ENCODE measurements at places on chromosomes 7 and 10.

- peak; percentile 64 for DNase-seq
These were observed 370.2 kb downstream of the PHF14 start for GRCh38 chr7:11343818-11344413.

DNA sequence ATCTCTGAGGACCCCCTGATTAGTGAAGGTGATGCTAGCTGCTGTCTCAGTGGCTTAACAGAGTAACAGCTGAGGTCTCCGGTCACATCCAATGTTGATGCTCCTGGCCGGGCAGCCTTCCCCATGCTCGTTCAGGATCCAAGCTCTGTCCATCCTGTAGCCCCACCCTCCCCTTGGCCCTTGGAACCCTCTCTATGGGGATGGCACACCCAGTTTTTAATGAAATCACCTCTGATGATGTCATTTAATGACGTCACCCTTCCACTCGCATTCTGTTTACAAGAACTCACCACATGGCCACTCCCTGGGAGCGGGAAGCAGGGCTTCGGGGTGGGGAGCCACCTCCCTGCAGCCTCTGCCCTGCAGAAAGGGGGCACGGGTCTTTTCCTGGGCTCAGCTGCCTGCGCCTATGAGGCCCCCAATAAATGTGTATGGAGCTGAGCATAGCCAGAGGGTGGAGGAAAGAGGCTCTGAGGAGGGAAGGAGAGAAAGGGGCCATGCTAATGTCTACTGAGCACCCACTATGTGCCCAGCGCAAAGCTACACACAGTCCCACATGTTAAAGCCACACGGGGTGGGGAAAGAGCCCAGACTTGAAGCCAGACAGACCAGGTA lies 95.5 kb downstream of the OAT start:
- no peak for DNase-seq

- no peak for DNase-seq
These were observed 11.4 kb downstream of the JCAD start for GRCh38 chr10:30047924-30048531.

GRCh38 chr7:13920053-13920697 lies 69.3 kb downstream of the ETV1 start:
- no peak for DNase-seq

GRCh38 chr10:114437473-114438292 lies 33.4 kb upstream of the AFAP1L2 start:
- DNase-seq, result peak; percentile 8

DNA sequence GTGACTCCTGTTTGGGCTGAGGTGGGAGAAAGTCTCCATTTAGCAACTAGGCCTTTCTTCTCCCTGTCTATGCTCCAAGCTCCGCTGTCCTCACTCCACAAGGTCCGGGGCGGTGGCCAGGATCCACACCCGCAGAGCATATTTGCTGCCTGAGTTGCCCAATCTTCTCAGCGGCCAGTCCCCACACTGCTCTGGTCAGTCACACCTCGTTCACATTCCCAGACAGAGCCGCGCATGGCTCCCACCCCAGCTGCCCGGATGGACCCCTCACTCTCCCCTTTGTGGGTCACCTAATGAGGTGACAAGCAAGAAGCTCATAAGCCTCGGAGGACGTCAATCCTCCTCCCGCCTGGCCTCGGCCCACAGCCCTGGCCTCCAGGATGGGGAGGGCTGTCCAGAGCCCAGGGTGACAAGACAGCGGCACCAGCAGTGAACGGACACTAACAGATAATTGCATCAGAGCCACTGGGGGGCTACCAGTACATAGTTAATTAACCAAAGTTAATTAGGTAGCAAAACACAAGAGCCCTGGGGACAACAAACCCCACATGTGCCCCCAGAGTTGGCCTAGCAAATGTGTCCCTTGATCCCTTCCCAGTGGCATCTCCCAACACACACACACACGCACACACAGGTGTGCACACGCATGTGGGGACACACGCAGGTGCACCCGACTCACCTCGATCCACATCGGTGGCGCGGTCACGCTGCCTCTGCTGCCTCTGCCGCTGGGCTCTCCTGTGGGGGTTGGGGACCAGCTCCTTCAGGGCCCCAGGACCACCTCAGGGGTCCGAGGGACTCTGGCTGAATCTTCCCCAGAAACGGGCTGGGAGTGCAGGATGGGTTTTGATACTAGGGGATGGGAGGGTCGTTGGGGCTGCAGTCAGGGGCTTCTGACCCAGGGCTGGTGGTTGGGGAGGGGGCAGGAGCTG lies 11.8 kb downstream of the EPHA1 start:
- no peak for DNase-seq

- no peak for DNase-seq
These were observed 25.9 kb upstream of the GNA12 start for GRCh38 chr7:2869981-2870380.

All from RPMI8226 (cell line).